ENCODE measurements at places on chromosomes 5 and 9.
A peak's percentile ranks its signal among the peaks of the same experiment; 100 is the strongest.

DNA sequence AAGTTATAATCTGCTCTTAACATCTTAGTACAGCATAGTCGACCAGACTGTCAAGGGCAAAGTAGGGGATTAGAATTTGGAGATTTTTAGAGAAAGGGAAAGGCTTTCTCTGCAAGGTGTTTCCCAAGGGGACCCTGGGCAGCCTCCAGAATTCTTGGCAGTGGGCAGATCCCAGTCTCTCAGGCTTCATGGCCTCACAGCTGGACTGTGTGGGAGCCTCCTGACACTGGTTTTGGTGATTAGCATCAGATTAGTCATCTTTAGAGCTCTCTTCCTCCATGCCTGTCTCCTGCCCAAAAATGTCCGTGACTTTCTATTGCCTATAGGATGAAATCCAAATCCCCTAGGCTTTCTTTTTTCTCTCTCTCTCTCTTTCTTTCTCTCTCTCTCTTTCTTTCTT lies 370.7 kb downstream of the ZSWIM6 start:
- no peak for DNase-seq

GRCh38 chr9:133741716-133742115 lies 3.6 kb upstream of the SARDH start:
- no peak for DNase-seq

- DNase-seq = no peak
Measured at GRCh38 chr9:16384993-16385392, 485.5 kb downstream of the BNC2 start.

DNA sequence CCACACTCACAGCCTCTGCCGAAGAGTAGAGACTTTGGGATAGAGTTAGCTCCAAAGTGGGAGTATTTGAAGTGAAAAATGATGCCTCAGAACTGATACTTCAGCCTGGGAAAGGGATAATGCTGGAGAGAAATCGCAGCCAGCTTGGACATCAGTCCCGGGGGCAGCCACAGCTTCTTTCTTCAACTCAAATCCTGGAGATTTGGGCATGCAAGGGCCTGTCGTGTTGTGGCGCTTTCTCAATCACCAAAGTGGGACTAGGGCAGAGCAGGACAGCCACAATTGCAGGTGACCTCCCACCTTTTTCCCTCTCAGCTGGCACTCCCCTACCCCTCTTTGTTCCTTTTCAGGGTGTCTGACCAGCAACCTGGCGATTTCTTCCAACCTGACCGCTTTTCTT lies 70.4 kb downstream of the UBAP1 start:
- DNase-seq = no peak

GRCh38 chr5:122673343-122673742 lies 101.5 kb upstream of the SNX2 start:
- DNase-seq = no peak

DNA sequence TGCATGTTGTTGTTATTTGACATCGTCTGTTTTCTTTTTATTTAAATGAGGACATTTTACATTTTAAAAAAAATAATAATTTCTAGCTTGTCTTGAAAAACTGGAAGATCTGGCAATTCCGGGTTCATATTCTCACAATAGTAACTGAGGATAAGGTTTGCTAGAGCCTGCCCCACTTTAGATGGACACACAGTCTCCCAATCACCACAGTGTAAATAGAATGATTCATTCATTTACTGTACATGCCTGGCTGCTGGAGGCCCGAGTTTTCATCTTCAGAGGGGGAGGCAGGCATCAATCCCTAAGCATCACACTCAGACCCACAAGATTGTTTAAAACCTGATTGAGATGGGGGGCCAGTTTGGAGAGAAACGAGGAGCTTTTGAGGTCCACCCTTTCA lies 2039.7 kb upstream of the WWC1 start:
- DNase-seq = no peak

GRCh38 chr9:109953813-109954497 lies 174.0 kb downstream of the PALM2AKAP2 start:
- no peak for DNase-seq

GRCh38 chr5:935510-936084 lies 42.9 kb downstream of the TRIP13 start:
- DNase-seq = no peak

GRCh38 chr9:108569624-108570023 lies 286.2 kb downstream of the ACTL7B start:
- no peak for DNase-seq

DNA sequence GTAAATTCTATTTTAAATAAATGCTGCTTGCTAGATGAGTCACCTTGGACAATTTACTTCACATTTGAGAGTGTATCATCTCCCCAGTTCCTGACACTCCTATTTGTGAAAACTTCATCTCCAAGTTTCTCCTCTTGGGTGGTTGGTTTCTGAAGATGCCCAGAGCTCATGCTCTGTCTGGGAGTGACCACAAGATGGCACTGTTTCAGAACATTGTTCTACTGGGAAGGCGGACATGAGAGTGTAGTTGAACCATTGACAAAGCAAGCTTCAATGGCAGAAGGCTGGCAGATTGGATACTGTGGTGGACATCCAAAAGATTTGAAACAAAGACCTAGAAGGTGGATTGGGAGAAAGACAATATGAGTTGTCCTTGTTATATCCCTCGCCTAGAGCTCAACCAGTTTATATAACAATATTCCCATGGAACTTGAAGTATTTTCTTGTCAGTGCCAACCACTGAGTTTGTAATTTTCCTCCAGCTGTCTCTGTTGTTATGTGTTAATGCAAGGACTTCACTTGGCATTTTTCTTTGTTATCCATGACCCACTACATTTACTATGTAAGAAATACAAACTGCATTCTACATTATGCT lies 234.3 kb upstream of the ANKH start:
- DNase-seq = peak; percentile 5

DNA sequence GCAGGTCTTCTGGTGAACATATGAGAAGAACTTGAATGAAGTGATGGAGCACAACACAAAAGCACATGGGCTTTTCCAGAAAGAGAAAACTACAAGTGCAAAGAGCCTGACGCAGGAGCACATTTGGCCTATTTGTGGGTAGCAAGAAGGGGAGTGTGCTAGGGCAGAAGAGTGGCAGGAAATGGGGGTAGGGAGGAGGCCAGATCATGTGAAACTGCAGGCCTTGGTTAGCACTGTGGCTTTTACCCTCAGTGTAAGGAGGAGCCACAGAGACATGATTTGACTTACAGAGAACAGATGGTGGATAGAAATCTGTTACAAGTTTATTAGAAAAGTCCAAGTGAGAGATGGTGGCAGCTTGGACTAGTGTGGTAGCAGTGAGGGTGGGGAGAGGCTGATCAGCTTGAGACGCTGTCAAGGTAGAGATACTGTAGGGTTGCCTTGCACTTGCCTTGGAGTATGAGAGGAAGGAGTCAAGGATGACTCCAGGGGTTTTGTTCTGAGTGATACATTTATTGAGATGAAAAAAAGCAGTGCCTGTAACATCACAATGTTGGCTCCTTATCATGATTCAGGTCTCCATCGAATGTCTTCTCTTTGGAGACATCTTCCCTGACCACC lies 126.7 kb downstream of the PPP2R2B start:
- no peak for DNase-seq

DNA sequence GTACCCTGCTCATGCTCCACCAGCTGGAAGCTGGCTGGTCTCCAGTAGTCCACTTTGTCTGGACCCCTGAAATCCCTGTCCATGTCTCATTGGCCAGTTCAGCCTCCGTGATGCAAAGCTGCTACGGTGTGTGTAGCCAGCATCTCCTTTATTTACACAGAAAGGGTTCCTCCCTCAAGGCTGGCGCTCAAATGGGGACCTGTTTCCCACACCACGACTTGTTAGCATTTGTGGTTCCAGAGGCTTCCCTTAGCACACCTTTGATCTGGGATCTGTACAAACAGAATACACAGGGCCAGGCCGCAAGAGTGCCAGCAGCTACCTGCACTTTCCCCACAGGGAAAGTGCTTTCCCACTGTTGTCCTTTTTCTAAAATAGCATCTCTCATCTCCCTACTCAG lies 5.7 kb upstream of the SMU1 start:
- DNase-seq = no peak

GRCh38 chr9:33471361-33471760 lies 2.4 kb downstream of the NOL6 start:
- no peak for DNase-seq

GRCh38 chr9:90009447-90009846 lies 404.6 kb downstream of the GADD45G start:
- no peak for DNase-seq

GRCh38 chr9:134735441-134736175 lies 94.0 kb downstream of the COL5A1 start:
- no peak for DNase-seq

DNA sequence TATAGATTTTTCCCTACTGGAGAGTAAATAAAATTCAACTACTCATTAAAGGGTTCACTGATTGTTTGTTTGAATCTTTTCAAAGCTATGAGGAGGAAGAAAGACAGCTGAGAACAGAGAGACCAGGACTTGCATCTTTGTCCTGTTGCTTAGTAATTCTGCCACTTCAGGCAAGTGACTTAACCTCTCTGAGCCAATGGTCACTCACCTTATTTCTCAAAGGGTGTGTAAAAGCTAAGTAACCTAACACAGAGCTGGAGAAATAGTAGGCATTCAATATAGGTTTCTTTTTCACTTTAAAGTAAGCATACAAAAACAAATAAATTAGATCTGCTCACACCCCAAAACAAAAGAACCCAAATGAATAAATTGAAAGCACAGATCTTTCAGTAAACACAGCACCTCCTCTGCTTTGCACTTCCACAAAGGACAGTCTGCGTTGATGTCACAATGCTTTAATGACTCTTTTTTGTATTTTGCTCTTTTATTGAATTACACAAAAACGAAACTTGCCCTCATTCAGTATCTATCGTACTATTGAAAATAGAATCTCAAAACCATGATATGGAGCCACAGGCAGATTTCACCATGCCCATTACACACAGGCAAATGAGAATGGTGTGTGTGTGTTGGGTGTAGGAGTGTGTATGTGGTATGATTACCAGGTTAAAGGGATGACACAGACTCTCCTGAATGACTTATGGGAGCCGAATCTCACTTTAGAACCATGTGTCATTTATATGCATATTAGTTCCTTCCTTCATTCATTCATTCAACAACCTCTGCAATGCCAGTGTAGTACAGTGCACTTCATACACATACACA lies 166.0 kb downstream of the EBF1 start:
- DNase-seq = no peak

- DNase-seq = no peak
Measured at GRCh38 chr9:96453625-96454024, 3.7 kb downstream of the HABP4 start.

DNA sequence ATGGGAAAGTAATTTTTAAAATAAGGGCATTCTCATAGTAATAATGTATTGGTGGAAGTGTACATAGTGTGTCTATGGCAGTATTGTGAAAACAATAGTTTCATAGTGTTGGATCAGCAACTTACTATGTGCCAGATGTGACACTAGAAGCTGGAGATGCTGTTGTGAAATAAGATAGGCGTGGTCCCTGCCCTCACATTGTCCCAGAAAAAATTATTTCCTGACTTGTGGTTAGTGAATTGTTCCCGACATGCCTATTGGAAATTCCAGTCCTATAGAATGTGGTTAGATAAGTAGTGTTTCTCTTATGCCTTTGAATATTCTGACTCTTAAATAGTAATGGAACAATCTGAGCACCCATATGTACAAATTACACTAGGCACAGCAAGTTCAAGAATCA lies 55.3 kb upstream of the MTAP start:
- DNase-seq = no peak

Data from NCI-H2107 (cell line).